Stimulated activated CD8-positive, alpha-beta memory T cell treated with anti-CD3 and anti-CD28 coated beads, Interleukin-15, amount 100 ng/mL, for 24 hours (primary cell): ENCODE measurements at places on chromosomes 13 and 19.

GRCh38 chr13:95289020-95289444 lies 12.2 kb downstream of the ABCC4 start:
- no peak for DNase-seq

- no peak for DNase-seq
Observed at GRCh38 chr19:46134527-46134926, 10.0 kb upstream of the IGFL3 start.

- DNase-seq = no peak
Observed at GRCh38 chr13:111117289-111117688, 2.2 kb downstream of the ARHGEF7 start.

- no peak for DNase-seq
Observed at GRCh38 chr19:17235971-17236777, 9.5 kb downstream of the NR2F6 start.

DNA sequence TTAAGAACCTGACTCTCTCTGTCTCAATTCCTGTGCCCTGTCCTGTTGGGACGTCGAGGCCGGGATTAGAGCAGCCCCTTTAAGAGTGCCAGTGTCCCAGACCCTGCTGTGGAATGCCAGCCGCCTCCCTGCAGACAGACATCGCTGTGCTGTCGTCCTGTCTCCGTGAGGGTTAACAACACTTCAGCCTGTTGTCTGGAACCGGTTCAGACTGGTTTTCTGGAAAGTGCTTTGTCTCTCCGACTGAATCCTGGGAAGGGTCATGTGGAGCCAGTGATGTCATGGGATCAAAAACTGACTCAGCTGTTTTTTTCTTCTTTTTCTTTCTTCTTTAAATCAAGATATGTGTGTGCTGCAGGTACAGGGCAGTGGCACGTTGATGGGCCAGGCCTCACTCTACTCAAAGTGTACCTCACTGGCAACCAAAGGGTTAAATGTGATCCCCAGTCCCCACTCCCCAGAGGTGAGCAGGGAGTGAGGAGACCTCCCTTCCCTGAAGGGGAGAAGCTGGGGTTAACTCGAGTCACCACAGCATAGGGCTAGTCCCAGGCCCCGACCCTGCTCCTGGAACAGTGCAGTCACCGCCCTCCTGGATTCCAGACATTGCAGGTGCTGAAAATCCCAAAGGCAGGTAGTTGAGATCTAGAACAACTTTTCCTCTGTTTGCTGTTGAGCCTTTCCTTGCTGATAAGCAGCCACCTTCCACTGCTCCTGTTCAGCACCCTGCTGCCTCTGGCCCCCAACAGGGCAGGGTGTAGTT lies 50.8 kb downstream of the TSSK6 start:
- DNase-seq = no peak

DNA sequence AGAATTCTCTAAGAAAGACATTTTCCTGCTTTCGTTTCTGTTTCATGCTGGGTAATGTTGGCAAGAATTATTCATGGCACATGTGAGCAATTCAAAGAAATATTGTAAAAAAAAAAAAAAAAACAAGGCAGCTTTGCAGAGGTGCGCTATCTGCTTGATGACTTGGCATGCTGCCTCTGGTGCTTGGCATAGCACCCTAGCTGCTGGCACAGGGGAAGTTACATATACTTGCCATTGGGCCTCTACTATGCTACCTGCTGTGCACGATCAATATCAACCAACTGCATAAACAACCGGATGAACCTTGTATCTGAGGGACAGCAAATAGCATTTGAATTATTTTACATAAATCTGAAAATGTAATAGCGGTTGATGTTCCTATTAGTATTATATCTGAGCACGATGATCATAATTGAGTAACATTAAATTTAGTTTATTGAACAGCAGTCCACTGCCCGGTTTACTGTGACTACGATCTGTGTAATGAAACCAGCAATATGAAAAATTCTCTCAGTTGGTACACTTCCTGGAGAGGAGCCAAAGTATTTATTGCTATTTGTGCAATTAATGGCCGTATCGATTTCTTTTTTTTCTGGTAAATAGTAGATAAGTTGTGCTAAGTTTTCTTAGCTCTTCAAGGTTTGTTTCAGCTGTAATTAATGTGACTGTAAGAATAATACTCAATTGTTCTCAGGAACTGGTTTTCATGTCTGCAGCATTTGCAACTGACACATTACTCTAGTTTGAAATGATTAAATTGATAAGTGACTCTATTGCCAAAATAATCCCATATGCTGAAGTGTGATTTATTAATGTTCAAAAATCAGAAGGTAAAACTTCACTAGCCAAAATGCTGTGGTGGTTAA lies 717.3 kb downstream of the DACH1 start:
- no peak for DNase-seq

DNA sequence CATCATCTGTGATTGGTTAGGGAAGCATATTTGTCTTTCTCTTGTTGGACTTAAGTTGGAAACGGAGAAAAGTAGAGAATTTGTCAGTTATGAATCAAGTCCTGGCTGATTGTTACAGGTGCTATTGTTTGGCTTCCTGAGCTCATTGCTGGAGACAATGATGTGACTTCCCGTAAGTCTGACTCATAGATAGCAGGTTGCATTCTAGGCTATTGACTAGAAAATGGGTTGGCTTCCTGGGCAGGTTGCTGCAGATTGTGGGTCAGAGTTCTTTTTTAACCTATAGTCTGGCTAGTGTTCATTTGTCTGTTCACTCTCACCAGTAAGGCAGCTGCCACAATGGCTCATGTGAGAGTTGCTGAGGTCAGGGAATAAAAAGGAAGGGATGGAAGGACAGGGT lies 101.5 kb downstream of the CCNA1 start:
- no peak for DNase-seq

DNA sequence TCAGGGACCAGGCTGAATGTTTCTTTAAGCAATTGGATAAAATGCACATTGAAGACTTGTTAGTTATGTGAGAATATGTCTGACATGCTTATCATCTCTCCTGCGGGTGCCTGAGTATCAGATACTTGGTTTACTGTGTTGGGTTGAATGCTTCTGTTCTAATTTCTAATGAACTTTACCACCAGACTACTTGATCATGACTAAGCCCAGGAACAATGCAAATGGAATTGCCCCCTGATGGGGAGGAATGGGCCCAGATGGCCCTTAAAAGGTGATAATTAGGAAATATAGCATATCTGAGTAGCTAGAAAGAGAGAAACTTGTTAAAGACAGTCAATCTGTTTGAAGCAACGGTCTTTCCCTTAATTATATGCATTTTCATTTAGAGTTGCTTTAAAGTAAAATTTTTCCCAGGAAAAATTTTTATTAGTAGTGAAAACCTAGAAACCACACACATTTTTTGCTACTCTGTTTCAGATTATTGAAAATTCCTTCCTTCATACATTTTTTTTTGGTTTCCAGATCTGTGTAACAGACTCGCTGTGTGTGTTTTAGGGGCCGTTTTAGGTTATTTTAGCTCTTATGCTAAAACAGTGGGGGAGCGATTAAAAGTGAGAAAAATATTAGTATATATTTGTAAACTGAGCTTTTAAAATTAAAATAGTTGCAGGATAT lies 186.6 kb downstream of the TM9SF2 start:
- DNase-seq = no peak

- no peak for DNase-seq
Observed at GRCh38 chr13:46022481-46022880, 30.1 kb downstream of the ZC3H13 start.

- DNase-seq = no peak
Observed at GRCh38 chr19:49335071-49335783, at the start of gene CD37. CD37 (plus strand) TSS chr19:49335406; CDS start chr19:49335541, 135 bp downstream.

DNA sequence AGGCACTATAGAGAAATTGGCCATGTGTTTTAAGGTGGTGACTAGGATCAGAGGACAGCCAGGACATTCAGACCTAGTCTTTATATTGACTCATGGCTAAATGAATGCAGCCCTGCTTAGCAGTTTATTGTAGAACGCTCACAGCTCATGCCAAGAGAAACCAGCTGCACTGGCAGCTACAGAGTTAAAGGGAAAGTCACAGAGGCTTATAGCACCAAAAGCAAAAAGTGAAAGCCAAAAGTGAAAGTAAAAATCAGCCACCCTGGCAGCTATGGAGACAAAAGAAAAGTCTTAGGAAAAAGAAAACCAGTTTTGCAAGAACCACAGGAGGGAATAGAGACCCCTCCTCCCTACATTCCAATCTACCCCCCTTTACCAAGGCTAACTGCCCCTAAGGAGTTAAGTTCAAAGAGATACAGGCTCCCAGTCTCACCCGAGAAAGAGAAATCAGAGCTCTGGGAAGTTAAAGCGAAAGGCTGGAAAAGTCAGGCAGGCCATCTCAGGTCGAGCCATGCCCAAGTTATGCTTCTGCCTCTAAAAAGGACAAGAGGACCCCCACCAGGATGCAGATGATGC lies 99.0 kb downstream of the ZNF429 start:
- no peak for DNase-seq

- no peak for DNase-seq
Observed at GRCh38 chr13:103788061-103788652, 721.9 kb upstream of the SLC10A2 start.

GRCh38 chr13:107118506-107118905 lies 550.6 kb upstream of the ARGLU1 start:
- DNase-seq = no peak

DNA sequence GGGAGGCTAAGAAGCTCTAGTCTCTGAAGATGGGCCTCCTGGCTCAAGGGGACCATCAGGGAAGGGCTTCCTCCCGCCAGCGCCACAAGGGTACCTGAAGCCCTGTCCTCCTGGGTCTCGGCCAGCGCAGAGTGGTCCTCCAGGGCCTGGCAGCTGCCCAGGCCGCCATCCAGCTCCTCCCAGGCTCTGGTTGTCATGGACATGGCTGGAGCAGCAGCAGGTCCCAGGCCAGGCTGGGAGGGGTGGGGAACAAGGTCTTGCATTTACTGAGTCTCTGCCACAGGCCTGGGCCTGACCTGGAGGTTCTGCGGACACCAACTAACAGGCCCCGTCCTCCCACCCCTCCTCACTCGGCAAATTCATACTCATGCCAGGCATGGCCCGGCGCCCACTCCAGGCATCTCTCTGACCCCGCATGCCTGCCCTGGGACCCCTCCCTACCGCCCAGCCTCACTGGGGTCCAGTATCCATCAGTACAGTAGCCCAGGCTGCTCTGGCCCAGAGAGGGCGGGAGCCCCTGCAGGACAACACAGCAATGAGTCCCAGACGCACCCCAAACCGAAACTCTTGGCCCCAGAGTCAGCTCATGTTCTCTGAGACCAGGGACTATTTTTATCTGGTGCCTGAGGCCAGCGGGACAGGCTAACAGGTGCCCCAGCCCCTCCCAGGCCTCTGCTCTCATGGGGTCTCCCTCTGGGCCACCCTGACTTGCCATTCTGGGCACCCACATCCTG lies 938 bp downstream of the JSRP1 start:
- DNase-seq = no peak

GRCh38 chr13:108895220-108895704 lies 265.9 kb downstream of the MYO16 start:
- DNase-seq = no peak

DNA sequence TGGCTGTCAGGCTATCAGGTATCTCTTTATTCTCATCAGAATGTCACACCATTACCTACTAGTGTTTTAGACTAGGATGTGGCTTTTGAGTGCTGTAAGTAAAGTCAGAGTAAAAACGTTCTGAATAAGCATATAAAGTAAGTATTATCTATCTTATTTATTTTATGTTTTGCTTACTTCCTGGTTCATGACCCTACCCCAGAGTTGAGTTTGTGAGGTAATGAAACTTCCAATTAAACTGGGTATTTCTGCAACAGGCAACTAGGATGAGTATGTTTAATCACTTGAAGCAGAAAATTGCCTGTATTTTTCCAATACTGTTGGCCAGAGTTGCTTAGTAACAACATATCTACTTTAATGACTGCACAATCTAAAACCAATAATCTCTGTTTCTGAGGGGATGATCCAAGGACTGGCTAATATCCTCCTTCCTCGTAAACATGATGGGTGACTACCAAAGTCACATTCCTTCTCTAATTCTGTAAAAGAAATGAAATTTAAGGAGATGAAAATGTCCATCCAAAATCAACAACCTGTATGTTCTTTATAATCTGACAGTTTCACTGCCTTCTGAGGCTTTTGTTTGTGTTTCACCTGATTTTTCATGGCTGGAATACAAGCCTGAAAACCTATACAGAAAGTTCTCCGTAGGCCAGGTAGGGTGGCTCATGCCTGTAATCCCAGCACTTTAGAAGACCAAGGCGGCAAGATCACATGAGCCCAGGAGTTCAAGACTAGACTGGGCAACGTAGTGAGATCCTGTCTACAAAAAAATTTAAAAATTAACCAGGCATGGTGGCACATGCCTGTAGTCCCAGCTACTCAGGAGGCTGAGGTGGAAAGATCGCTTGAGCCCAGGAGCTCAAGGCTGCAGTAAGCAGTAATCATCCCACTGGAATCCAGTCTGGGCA lies 83.1 kb downstream of the ABCC4 start:
- no peak for DNase-seq

DNA sequence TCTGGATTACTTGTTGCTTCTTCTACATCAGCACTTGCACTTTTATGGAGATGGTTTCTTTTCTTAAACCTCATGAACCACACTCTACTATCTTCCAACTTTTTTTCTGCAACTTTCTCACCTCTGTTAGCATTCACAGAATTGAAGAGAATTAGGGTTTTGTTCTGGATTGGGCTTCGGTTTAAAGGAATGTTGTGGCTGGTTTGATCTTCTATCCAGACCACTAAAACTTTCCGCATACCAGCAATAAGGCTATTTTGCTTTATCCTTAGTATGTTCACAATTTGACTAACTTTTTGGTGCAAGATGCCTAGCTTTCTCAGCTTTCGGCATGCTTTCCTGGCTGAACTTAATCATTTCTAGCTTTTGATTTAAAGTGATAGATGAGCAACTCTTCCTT lies 666.7 kb upstream of the MIR17HG start:
- DNase-seq = no peak

GRCh38 chr13:83184150-83184475 lies 698.2 kb downstream of the SLITRK1 start:
- no peak for DNase-seq

DNA sequence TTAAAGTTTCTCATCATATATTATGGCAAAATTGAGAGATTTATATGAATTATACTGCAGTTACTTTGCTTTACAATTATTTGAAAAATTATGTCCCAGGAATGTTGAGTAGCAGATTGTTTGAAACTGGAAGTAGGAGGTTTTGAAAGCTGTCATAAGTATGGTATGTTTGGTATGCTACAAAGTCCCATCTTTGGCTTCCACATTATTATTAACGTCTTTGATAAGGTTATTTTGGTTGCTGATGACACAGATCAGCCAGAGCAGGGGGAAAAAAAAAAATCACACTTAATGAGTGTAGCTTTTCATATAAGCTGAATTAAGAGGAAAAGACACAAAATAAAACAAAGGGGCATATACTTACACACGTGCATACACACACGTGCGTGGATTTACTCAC lies 130.1 kb downstream of the SLITRK1 start:
- no peak for DNase-seq

DNA sequence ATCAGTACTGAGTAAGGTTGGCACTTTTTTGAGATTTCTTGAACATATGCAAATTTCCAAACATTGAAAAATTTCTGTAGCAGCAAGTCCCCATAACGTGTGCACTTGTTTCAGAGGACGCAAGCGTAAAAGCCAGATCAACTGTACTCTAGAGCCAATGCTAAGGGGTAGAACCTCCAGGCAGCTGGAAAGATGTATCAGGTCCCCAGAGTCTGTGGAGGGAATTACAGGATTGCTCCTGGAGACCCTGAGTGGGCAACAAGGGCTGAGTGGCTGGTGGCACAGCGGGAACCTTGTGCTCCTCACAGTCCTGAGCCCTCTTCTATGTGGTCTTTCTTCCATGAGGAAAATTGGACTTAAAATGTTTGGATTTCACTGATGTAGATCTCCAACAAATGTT lies 53.9 kb upstream of the AMER2 start:
- no peak for DNase-seq

GRCh38 chr19:30001301-30001700 lies 59.3 kb downstream of the URI1 start:
- no peak for DNase-seq
